ENCODE measurements at places on chromosomes 1 and 21.

DNA sequence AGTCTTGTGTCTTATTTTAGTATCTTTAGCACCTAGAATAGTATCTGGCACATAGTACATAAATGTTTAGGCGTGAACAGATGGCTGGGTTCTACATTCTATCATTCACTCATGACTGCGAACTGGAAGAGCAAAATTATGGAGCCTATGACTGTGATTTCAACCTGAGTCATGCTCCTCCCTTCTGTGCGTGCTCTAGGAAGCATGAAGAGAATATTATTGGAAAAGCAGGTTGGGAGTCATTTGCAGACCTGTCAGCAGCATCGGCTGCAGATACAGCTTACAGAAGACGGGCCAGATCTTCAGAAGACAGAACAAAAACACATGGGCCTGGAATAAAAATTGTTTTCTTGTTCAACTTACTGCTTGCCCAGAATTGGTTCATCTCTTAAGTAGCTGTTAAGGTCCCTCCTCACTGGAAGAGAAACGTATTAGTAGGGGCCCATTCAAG is 344.0 kb upstream of the USP24 start:
- DNase-seq: no peak

- DNase-seq: no peak
Observed at GRCh38 chr1:159751031-159751430, 29.7 kb upstream of the DUSP23 start.

DNA sequence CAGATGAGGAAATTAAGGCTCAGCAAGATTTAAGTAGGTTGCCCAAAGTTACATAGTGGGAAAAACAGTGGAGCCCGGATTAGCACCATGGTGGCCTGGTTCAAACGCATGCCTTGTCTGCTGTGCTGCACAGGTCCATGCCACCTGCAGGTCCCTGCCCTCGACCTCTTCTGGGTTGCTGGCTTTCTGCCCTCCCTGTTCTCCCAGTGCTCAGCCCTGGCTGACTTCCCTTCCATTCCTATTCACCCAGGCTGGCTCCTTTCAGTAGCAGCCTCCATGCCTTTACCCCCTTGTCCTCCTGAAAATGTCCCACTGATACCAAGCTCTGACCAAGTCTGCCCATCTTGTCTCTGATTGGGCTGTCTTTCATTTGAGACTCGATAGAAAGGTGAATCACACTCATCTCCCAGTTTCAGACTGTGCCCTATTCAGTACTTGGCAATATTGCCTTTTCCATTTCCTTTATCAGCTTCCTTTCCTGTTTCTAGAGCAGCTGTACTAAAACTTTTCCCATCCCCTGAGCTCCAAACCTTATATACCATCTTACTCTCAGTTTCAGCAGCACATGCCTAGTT is 75.8 kb downstream of the ST3GAL3 start:
- DNase-seq: no peak

GRCh38 chr1:54391450-54392209 is 14.6 kb downstream of the SSBP3 start:
- DNase-seq: no peak

GRCh38 chr1:230139315-230139714 is 72.3 kb downstream of the GALNT2 start:
- no peak for DNase-seq

DNA sequence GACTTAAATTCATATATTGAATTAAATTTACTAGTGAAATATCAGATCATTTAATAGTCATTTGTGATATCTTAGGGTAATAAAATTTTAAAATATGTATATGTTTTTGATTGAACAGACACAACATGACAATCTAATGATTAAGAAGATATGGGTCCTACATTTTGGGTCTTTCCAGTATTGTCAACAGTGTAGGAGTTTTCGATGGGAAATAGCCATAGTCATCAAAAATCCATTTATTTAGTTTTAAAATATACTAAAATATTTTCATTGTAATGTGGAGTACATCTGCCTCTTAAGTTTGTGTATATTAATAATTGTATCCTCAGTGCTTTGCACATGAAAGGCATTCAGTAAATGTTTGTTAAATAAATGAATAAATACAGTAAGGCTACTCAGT is 14.0 kb downstream of the TRMT13 start:
- DNase-seq: no peak

GRCh38 chr1:19460535-19461219 is 24.7 kb downstream of the CAPZB start:
- no peak for DNase-seq

DNA sequence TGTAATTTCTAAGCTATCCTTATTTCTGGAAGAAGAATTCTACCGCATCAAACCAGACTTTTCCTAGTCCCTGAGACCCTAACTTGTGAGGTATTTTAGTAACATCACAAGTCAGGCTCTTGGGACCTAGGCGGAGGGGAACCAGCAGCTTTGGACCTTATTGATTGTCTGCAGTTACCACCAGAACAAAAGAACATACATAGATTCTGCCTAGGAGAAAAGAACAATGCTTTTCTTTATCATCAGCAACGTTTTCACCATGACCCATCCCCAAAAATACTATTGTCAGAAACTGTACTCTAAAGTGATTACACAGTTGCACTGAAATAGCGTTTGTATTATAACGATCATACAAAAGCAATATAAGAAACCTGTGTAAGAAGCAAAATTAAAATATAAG is 860.4 kb downstream of the USP25 start:
- no peak for DNase-seq

DNA sequence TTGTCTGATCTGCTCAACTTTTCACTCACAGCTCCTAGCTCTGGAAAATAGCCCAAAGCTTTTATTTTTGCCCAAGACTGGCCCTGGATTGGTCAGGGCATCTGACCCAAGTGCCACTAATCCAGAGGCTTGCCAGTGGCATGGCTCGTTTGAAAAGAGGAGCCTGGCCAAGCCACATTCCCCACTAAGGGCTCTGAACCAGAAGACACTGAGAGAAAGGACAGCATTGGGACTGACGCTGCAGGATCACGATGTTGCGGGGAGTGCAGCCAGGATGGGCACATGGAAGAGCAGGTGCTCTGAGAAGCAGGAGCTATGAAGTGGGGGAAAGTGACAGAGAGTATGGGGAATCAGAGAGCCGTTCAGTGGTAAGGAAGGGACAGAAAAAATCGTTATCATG is 44.9 kb upstream of the TSPAN2 start:
- DNase-seq: no peak

DNA sequence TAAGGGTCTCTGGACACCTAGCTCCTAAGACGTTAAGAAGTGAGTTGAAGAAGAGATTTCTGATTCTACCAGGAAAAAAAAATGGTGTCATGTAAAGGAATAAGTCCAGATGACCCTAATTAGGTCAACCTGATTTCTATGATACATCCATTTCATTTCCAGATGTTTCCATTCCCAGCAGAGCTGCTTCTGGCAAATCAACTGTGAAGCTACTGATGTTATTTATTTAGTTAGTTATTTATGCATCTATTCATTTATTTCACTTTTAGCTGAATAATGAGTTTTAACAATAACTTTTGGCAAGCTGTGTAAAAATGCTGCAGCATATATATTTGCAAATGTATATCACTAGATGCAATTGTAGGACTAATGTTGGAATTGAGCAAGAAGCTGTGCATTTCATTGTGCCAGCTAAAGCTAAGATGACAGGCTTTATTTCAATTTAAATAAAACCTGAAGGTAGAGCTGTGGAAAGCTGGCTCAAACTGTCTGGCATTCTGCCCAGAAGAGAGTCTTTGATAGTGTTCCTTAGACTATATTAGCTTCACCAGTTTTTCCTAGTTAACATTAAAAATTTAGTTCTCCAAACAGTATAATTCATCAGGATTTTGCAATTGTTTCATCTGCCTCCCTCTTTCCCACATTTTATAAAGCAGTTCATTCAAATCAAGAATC is 1164.4 kb upstream of the ADGRL4 start:
- DNase-seq: no peak

DNA sequence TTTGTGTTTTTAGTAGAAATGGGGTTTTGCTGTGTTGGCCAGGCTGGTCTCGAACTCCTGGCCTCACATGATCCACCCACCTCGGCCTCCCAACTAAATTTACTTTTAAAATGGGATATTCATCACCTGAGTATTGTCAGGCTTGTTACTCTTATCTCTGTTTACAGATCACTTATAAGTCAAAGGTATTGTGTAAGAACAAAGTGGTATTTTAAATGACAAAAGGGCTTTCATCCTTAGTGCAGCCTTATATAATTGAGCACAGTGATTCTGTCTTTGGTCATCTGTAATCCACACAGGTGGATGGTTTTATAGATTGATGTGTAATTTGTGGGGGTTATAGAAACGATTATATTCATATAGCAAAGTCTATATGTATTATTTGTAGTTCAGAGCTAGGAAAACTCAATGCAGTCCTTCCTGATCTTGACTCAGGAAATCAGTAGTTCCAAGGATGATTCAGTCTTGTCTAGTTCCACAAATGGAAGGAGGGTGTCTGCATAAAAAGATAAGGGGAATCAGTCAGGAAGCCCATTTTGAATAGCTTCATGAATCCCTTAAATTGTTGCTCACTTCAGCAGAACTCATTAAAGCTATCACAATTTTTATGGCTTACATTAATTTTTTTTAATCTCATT is 34.6 kb downstream of the STXBP3 start:
- no peak for DNase-seq

DNA sequence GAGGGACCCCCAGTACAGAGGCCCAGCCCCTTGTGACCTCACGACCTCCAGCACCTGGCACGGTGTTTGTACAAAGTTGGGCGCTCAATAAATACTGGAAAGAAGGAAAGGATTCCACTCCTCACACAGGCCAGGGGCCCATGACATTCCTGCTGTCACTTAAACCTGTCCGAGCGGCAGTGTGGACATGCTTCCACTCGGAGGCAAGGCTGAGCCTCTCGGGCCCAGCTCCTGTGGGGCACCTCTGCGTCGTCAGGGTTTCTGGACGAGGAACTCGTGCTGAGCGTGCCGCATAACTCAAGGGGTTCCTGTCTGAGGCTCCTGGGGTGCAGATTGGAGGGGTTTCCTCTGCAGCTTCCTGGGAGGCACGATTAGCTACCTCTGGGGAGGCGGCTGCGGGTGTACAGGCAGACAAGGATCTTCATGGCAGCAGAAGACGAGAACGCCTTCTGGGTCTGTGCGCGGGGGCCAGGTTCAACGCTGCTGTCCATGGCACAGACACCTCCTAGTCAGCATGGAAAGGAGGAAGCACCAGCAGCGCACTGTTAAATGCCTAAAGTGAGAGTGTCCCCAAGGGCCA is 3.6 kb upstream of the SMIM1 start:
- no peak for DNase-seq

DNA sequence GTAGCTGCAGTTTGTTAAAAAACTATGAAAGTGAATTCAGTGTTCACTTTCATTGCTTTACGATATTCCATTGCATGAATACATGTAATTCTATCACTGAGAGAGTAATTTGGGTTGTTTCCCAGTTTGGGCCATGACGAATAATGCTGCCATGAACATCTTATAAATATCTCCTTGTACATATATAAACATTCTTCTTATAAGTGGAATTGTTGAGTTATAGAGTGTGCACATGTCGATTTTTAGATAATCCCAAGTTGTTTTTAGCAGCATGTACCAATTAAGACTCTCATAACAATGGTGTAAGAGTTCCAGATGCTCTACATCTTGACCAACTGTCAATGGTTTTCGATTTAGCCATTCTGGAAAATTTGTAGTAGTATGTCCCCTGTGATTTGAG is 40.9 kb downstream of the ALG6 start:
- DNase-seq: no peak

DNA sequence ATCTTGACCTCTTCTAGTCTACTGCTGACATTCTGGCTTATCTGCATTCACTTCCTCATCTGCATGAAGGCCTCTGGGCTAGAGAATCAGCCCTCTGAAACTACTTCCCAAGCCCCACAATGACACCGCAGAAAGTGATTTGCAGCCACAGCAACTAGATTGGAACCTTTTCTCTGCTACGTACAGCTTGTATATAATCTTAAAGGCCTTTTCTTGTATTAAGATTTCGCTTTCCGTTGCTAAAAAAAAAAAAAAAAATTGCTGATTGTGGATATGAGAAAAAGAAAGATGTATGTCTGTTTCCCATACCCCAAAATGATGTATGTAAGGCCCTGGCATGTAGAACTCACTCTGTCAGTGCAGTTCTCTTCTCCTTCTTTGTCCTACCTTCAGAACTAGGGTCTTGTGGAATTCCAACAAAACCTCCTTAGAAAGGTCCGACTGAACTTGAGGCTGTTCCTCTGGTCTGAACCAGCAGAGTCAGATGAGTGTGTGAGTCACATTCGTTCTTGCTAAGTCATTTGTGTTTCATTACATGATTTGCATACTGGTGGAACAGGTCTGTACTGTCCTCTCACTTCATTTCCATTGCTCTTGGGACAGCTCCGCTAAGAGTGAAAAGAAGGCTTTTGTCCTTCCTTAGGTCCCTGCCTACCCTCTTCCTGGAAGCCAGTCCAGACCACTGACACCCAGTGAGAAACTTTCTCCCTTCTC is 62.7 kb downstream of the PLPP3 start:
- no peak for DNase-seq

- DNase-seq: no peak
Observed at GRCh38 chr1:193070386-193070753, 11.0 kb downstream of the RO60 start.

- DNase-seq: no peak
Observed at GRCh38 chr21:32046191-32046590, 173.4 kb downstream of the HUNK start.

DNA sequence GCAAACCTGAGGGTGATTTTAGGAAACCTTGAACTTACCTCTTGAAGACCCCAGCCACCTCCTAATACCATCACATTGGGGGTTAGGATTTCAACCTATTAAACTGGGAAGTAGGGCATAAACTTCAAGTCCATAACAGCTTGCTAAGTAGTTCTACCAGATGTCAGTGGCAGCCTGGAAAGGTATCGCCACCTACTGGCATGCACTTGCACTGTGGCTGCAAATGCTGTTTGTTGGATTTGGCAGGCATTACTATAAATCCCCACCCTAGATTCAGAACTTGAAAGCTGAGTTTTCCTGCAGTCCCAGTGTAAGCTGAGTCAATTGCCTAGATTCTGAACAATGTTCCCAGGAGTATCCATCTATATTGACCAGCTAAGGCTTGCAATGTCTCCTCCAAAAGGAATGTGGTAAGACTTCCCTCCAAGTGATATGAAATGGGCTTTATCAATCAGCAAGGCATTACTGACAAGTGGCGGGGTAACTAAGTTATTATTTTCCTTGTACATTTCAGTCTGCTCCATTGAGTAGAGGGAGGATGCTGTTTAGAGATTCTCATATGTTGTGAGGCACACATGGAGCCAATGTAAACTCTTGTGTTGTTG is 474.5 kb downstream of the PTPRC start:
- DNase-seq: no peak

GRCh38 chr1:89171067-89171438 is 4.8 kb downstream of the GBP7 start:
- no peak for DNase-seq

GRCh38 chr1:225944951-225945350 is 3.9 kb upstream of the LEFTY2 start:
- DNase-seq: no peak
